Fibroblast of lung (primary cell): ENCODE measurements at places on chromosomes 7 and 10.

GRCh38 chr10:22054961-22055360 is 51.4 kb upstream of the DNAJC1 start:
- no peak overlapping the region for H3K27ac ChIP-seq
- no peaks in the 10 kb centered on the region for H3K36me3 ChIP-seq
- no peak for DNase-seq
- H3K27me3 ChIP-seq: no peaks in the 10 kb centered on the region
- no peak overlapping the region for H3K4me3 ChIP-seq
- H3K4me1 ChIP-seq: no peaks in the 10 kb centered on the region

DNA sequence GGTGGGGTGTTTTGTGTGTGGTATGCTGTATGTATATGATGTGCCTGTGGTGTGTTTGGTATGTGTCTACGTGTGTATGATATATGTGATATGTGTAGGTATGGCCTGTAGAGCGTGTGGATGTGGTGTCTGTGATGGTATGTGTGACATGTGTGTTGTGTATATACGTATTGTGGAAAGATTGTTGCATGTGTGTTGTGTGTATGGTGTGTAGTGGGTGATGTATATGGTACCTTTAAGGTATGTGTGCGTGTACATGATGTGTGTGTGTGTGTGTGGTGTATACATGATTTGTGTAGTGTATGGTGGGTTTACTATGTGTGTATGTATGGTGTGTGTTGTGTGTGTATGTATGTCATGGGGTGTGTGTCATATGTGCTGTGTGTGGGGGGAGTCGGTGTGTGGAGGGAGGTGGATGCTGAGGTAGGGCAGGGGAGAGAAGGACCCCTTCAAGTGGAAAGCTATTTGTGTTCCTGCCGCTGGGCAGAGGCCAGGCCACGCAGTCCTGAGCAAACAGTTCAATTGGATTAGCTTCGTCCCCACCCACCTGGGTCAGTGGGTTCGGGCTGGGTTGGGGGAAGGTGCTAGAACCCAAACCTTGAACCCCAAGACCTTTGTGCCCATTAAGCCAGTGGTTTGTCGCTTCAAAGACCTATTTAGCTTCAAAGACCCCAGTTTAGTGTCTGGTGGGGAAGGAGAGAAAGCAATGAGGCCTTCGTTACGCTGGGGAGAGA is 1.9 kb upstream of the TRPV6 start:
- no peak overlapping the region for H3K4me3 ChIP-seq
- H3K4me1 ChIP-seq: no peaks in the 10 kb centered on the region
- H3K36me3 ChIP-seq: no peaks in the 10 kb centered on the region
- H3K27ac ChIP-seq: no peak overlapping the region
- H3K27me3 ChIP-seq: no peaks in the 10 kb centered on the region
- DNase-seq: no peak

GRCh38 chr10:91901784-91902677 is 7.3 kb downstream of the FGFBP3 start:
- peak overlapping the region; percentile 45 for H3K27ac ChIP-seq
- H3K27me3 ChIP-seq: no peaks in the 10 kb centered on the region
- H3K4me3 ChIP-seq: no peak overlapping the region
- peaks cover 11% of the 10 kb centered on the region for H3K4me1 ChIP-seq
- DNase-seq: peak; percentile 92

DNA sequence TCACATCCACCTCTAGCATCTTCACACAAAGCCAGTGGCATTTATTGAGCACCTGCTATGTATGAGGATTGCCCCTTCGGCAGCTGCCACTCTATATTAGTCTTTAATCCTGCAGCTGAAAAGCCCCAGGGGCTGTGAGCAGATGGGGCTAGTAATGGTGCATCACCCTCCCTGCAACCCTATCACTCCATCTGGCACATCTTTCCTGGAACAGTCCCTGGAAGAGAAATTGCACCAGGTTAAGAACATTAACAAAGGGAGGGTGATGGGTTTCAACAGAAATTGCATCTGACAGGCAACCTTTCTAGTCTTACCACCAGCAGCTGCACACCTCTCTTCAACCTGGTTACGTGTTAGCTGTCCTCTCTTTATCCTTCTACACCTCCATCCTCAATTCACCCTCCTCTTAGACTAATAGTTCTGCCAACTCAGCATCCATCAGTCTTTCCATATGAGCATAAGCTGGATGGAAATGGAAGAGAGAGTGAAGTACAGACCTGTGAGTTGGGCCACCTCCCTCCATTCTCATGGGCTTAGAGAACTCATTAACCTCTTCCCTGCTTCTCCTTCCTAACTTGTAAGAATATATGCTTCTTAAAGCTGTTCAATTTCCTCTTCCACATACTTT is 168.6 kb upstream of the NEBL start:
- no peak for DNase-seq
- no peak overlapping the region for H3K4me3 ChIP-seq
- H3K36me3 ChIP-seq: no peaks in the 10 kb centered on the region
